ENCODE measurements at places on chromosomes 16 and 17.

- DNase-seq, result no peak
Measured at GRCh38 chr16:11014136-11014535, 69.8 kb downstream of the CLEC16A start.

DNA sequence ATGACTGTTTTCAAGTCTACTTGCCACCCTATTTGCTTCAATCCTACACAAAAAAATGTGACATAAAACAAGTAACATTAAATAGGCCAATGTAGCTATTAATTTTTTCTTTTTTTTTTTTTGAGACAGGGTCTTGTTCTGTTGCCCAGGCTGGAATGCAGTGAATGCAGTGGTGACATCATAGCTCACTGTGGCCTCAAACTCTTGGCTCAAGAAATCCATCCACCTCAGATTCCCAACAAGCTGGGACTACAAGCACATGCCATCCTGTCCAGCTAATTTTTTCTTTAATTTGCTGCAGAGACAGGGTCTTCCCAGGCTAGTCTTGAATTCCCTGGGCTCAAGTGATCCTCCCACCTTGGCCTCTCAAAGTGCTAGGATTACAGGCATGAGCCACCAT lies 29.4 kb downstream of the ANKFY1 start:
- DNase-seq, result no peak

DNA sequence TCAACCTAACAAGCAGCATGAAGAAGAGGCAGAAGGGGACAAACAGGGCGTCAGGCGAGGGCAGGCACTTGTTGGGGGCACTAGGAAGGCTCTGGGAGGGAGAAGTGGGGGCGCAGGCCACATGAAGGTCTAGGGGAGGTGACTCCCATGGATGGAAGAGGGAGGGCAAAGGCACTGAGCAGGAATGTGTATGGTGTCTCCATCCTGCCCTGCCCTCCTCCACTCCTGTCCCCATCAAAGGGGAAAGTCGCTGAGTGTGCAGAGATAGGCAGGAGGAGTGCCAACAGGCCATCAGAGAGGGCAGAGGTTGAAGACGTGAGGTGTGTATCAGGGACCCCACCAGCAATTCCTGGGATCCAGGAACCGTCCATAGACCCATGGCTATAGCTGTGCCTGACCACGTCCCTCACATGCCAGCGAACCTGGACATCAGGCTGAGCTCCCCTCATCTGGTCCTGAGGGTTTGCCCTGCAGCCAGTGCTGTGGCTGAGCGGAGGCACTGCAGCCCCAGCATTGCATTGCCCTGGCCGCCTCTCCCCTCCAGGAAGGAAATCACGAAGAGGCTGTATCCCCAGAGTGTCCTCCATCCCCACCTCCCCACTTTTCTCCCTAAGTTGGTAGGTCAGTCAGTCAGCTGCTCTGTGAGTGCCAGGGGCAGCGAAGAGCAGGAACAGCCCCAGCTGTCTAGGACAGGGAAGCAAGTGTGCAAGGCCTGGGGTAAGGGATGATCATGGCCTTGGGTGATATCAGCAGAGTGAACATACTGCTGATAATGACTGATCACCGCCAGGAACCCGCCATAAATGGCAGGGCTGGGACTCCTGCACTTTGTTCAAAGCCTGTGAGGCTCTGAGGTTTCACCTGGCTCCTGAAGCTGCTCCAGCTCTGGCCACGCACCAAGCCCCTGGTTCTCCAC lies 6.2 kb upstream of the CYB561 start:
- no peak for DNase-seq

- DNase-seq, result no peak
Measured at GRCh38 chr17:1966274-1967086, 58.7 kb downstream of the RTN4RL1 start.

DNA sequence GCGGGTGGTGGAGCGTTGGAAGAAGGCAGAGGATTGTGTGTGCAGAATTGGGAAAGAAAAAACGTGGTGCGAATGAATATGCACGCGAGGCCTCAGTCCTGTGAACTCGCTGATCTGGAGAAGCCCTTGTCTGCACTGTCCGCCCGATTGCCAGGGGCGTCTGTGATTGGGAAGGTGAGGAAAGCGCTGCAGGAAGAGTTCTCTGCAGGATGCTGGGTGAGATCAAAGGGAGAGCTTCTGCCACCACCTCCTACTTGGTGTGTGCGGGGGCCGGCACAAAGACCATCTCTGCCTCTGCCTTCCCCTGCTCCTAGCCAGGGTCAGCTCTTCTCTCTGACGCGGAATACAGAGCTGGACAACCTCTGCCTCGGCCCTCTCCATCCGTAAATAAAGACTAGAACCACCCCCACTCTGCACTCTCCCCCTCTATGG lies 841 bp upstream of the RAB5C start:
- DNase-seq, result no peak

GRCh38 chr16:25141648-25142047 lies 30.1 kb downstream of the LCMT1 start:
- no peak for DNase-seq

DNA sequence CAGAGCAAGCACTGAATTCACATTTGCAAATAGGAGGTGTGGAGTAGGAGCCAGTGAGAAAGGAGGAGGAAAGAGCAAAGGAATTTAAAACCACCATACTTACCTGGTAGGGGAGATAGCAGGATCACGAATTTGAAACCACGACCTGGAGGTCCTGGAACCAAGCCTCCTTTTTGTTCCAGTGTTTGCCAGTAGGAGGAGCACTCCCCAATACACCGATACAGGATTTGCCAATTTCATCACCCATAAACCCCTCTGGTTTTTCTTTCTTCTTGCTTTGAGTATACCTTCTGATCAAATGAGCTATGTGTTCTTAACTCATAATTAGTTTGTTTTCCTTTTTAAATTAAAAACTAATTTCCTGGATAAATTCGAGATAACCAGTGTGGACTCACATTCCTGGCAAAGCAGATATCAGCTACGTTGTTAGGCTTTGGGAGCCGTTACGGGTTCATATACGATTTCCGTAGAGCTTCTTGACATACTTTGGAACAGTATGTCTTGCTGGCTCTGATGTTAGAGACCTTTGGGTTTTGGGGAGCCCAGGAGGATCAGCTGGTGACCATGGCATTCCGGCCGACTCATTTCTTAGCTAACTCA lies 22.7 kb downstream of the BCO1 start:
- no peak for DNase-seq

- DNase-seq, result no peak
Measured at GRCh38 chr16:26129997-26130396, 438.2 kb downstream of the HS3ST4 start.

- DNase-seq, result no peak
Measured at GRCh38 chr17:40417258-40417608, 463 bp downstream of the TOP2A start.

DNA sequence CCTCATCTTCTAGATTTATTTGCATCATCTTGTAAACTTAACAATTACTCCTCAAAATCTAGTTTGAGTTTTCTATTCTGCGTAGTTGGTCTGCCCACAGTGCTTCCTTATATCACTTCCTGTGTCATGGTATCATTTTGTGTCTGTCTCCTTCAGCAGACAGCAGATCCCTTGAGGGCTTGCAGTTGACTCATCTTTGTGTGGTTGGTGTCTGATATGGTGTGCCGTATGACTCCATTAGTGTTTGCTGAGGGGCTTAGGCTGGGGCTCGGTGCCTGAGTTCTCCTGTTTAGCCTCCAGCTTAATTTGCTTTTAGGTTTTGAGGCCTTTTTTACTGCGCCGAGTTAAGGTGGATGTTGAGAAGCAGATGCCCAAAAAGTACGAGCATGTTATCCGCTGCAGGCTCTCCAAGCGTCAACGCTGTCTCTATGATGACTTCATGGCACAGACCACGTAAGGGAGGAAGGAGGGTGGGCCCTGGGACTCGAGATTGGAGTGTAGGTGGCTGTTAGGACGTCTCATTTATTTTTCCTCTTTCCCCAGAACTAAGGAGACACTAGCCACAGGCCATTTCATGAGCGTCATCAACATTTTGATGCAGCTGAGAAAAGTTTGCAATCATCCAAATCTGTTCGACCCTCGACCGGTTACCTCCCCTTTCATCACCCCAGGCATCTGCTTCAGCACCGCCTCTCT lies 16.9 kb downstream of the SRCAP start:
- DNase-seq, result peak; percentile 42

DNA sequence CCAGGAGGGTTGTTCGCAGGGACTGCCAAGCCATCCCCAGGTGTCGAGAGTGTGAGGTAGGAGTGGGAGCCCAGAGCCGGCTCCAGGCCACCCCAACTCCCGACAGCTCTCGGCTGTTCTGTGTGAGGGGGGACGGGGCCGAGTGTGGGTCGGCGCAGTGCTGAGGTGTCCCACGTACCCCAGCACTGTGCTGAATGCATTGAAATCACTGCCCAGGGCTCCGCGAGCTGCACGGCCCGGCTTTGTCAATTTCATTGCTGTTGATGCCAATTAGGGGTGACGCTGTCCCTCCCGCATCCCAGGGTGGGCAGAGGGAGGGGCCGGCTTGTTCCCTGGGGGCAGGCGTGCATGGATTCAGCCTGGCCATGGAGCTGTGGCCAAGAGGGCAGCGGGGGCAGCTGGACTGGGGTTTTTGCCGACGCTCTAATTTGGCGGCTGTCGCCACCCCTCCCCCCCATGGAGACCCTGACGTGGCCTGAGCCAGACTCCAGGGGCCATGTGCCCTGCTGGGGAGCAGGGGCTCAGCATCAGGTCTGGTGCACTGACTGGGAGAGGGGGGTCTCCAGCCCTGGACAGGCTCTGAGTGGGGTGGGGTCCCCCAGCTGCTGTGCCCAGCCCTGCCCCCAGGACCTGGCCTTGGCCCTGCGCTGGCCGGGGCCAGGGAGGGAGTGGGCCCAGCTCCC lies 14.3 kb downstream of the CENPX start:
- no peak for DNase-seq

- no peak for DNase-seq
Measured at GRCh38 chr17:82022310-82022980, at the start of gene CENPX. Gene CENPX, minus strand, starts transcription at chr17:82022878. Its CDS starts 17 bp downstream, at chr17:82022861.

DNA sequence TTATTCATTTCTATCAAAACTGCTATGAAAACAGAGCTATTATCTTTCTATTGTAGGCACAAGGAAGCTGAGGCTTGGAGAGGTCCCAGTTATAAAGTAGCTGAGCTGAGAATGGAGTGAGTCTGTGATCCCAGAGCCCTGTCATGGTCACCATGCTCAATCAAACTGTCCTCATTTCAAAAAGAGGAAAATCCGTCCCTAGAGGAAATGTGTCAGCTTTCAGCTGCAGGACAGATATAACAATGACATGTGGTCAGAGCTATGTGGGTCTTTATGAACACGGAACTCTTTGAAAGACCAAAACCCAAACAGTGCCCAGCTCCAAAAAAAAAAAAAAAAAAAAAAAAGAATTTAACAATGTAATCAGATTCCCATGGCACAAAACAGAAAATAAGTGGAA lies 266.1 kb downstream of the XYLT1 start:
- no peak for DNase-seq

DNA sequence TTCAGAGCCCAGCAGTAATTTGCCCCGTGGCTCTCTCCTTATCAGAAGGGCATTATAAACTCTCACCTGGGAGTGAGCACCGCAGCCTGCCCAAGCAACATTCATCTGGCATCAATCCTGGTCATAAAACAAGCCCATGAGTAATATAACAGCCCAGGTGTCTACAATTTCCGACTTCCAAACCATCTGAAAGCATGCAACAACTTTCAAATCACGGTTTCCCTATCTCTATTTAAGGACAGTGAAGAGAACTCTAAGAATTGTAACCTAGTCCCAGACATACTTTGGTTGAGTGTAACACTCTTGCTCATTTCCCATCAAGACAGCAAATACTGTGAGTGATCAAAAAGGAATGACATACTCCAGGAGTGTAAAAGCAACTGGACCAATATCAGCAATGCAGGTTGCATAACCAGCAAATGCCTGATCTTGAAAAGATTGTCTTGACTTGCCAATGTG lies 487.4 kb upstream of the SOX9 start:
- DNase-seq, result no peak

- no peak for DNase-seq
Measured at GRCh38 chr17:55281649-55282378, 17.1 kb downstream of the HLF start.

DNA sequence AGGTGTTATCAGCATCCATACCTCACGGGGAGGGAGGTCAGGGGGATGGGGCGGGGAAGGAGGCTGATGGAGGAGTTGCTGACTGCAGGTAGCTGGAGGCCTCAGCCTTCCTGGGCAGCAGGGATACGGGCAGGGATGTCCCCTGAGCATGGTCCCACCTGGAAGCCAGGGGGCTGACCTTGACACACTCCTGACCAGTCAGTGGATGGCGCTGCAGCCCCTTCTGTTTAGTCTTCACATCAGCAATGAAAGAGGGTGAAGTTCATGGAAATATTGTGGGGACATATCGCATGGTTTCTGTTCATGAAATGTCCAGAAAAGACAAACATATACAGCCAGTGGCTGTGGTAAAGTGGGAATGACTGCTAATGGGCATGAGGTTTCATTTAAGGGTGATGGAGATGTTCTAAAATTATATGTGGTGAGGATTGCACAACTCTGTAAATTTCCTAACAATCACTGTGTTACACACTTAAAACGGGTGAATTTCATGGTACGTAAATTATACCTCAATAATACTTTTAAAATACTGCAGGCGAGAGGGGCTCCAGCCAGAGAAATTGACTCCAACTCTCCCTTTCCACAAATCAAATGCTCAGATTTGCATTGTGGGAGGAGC lies 489.6 kb downstream of the CDH13 start:
- no peak for DNase-seq

GRCh38 chr17:66192378-66192687 lies 400 bp upstream of the CEP112 start:
- DNase-seq, result no peak

DNA sequence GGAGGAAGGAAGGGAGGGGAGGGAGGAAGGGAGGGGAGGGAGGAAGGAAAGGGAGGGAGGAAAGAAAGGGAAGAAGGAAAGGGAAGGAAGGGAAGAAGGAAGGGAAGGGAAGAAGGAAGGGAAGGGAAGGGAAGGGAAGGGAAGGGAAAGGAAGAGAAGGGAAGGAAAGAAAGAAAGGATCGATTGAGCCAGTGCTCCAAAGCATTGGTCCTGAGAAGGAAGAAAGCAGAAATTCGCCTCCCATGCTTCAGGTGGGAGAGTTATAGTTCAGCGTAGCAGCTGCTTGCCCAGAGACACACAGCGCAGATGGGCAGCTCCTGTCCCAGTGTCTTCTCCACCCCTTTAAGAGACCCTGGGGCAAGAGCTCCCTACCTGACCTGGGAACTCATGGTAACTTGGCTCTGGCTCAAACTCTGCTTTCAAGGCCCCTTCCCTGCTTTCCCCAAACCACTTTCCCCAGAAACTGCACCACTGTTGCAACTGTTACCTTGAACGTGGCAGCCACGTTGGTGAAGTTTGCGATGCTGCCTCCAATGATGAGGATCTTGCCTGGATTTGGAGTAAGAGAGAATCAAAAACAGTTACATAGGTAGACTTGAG lies 14.4 kb downstream of the ACLY start:
- no peak for DNase-seq

- DNase-seq, result peak; percentile 61
Measured at GRCh38 chr17:64063766-64064224, 43.4 kb upstream of the ICAM2 start.

- DNase-seq, result peak; percentile 87
Measured at GRCh38 chr17:16991349-16992009, 19.6 kb upstream of the TNFRSF13B start.

- no peak for DNase-seq
Measured at GRCh38 chr16:68251832-68252231, 6.7 kb downstream of the PLA2G15 start.

GRCh38 chr16:79668502-79668901 lies 68.0 kb upstream of the MAF start:
- no peak for DNase-seq

Data from activated T-cell treated with anti-CD3 and anti-CD28 coated beads, Interleukin-2, amount 50 U/mL, for 24 hours (primary cell).